RPMI7951 (cell line): ENCODE measurements at places on chromosomes 12 and 14. TPM values are rescaled to one million over a fixed set of nuclear protein-coding genes. Genes with fewer than 3 reads are reported as not detected.

The MED6 gene
- total RNA-seq: 35.2 and 35.6 TPM in 2 replicates

The TAPBPL gene
- total RNA-seq: 15.4 and 18.9 TPM in 2 replicates

The LAG3 gene
- total RNA-seq: 0.10 and 0.12 TPM in 2 replicates

The OR4M1 gene
- not detected in 2 replicates for total RNA-seq

The TAS2R7 gene
- total RNA-seq: not detected in 2 replicates

The GYS2 gene
- not detected in 2 replicates for total RNA-seq

The ZNF664 gene
- 32.1 and 43.4 TPM in 2 replicates for total RNA-seq

The TAS2R43 gene
- 0.36 and 0.39 TPM in 2 replicates for total RNA-seq

The RNASE2 gene
- not detected in 2 replicates for total RNA-seq

The SYT1 gene
- 3.5 and 5.9 TPM in 2 replicates for total RNA-seq

The BCL11B gene
- total RNA-seq: 0.10 and 0.12 TPM in 2 replicates

The TBX5 gene
- not detected in 2 replicates for total RNA-seq

The IGF1 gene
- total RNA-seq: not detected in 2 replicates

The PRORP gene
- 21.5 and 32.7 TPM in 2 replicates for total RNA-seq

The VDR gene
- 17.4 and 22.9 TPM in 2 replicates for total RNA-seq

The RHOJ gene
- total RNA-seq: 0.10 and 0.12 TPM in 2 replicates

The CCDC38 gene
- total RNA-seq: not detected in 2 replicates

The FITM1 gene
- total RNA-seq: 0.20 TPM in 1 of 2 replicates, not detected in the other

The GCN1 gene
- 27.0 and 39.4 TPM in 2 replicates for total RNA-seq

The KLRD1 gene
- total RNA-seq: under 0.01 TPM in 1 of 2 replicates, not detected in the other

The PMEL gene
- total RNA-seq: 0.84 and 1.1 TPM in 2 replicates

The MYO1H gene
- not detected in 2 replicates for total RNA-seq

The PTHLH gene
- 0.84 and 0.88 TPM in 2 replicates for total RNA-seq

The CLEC4D gene
- not detected in 2 replicates for total RNA-seq

The LRRIQ1 gene
- total RNA-seq: 0.12 and 0.39 TPM in 2 replicates

The PTPRO gene
- 0.72 and 0.78 TPM in 2 replicates for total RNA-seq

The C12orf50 gene
- total RNA-seq: not detected in 2 replicates

The COPZ1 gene
- total RNA-seq: 171 and 177 TPM in 2 replicates

The LUM gene
- total RNA-seq: 56.5 and 102 TPM in 2 replicates

The DNAI7 gene
- total RNA-seq: 0.12 TPM in 1 of 2 replicates, not detected in the other

The SERPINA9 gene
- not detected in 2 replicates for total RNA-seq

The CD163 gene
- not detected in 2 replicates for total RNA-seq

The MAP3K9 gene
- 0.88 and 1.1 TPM in 2 replicates for total RNA-seq

The DIO3 gene
- not detected in 2 replicates for total RNA-seq

The CLEC4C gene
- not detected in 2 replicates for total RNA-seq

The SMOC1 gene
- total RNA-seq: not detected in 2 replicates

The OVCH1 gene
- total RNA-seq: not detected in 2 replicates

The KRT2 gene
- total RNA-seq: not detected in 2 replicates

The KCNMB4 gene
- under 0.01 and 0.20 TPM in 2 replicates for total RNA-seq

The BCAT1 gene
- 85.7 and 108 TPM in 2 replicates for total RNA-seq

The OR4E2 gene
- not detected in 2 replicates for total RNA-seq

The MYF6 gene
- total RNA-seq: not detected in 2 replicates

The CCDC88C gene
- 0.10 and 0.12 TPM in 2 replicates for total RNA-seq
